ENCODE measurements at places on chromosomes 3 and 15.

GRCh38 chr15:75736256-75736655 is 23.6 kb upstream of the CSPG4 start:
- DNase-seq = no peak

GRCh38 chr15:91122296-91122695 is 22.2 kb downstream of the SV2B start:
- DNase-seq = no peak

GRCh38 chr3:24538891-24539290 is 44.2 kb upstream of the THRB start:
- no peak for DNase-seq

GRCh38 chr3:4409415-4409814 is 57.7 kb downstream of the SUMF1 start:
- no peak for DNase-seq

- DNase-seq = no peak
These were observed 445.9 kb downstream of the UNC13C start for GRCh38 chr15:54424171-54424570.

GRCh38 chr3:165502707-165503106 is 306.5 kb upstream of the SLITRK3 start:
- DNase-seq = no peak

- DNase-seq = no peak
These were observed 86.1 kb downstream of the VPS13C start for GRCh38 chr15:61974118-61974517.

DNA sequence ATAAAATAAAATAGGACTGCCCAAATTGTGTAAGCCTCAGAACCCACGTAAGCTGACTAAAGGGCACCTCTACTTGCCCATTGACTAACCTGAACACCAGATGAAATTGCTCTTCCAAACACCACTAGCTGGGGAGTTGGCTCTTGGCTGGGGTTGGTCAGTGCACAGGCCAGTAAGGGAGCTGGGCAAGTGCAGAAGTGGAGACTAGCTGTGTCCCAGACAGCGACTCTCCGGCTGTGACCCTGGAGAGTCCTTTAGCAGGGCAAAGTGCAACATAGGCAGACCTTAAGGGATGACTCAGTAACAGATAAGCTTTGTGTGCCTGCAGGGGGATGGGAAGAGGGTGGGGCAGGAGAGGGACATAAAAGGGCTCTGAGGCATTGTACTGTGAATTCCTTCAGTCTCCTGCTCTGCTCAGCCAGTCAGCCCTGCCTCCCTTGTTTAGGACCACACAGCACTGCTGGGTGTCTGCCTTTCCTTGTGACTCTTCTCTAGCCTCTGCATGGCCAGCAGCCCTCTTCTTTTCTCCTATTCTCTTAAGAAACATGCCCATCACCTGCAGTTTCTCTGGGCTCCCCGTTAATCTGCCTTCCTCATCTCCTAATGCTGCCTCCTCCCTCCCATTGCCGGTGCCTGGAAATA is 13.2 kb downstream of the NR1I2 start:
- DNase-seq = no peak

DNA sequence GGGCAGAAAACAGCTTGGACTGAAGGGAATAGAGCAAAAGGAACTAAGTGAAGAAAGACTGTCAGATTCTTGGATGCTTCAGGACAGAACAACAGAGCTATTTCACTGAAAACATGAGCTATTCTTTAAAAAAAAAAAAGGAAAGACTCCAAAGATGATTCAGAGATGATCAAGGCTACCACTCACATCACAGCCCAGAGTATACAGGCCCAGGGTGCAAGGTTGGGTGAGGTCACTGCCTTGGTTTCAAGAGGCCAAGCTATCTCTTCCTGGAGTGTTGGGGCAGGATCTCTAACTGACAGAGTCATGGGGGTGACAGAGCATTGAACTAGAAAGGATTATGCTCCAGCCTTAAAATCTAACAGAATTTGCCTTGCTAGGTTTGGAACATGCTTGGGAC is 118.1 kb downstream of the AGBL1 start:
- no peak for DNase-seq

DNA sequence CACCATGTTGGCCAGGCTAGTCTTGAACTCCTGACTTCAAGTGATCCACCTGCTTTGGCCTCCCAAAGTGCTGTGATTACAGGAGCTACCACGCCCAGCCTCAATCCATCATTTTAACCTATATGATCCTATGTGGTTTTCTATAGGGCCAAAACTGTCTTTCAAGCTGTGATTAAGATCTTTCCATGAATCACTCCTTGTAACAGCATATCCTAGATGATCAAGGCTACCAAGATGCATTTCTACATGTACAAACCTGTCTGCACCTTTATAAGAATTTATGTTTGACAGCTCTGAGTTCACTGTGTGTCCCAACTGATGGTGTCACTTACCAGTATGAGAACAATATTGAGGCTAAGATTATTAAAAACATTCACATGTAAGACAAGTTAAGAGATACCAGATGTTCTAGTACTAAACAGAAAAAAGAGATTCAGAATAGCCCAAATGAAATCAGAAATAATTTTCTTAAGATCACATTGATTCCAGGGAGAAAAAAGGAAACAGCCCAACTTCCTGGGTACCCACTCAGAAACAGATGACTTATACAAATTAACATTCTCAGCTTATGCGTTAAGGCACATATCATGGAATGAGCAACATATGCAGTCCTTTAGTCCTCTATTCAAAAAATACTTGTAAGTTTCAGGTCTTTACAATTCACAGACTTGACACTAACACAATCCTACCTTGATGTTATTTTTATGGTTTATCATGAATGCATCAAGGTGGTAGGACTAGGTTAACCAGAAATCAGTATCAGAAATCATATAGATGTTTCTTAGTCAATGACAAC is 24.8 kb upstream of the PPIB start:
- DNase-seq = no peak

- DNase-seq = no peak
These were observed 244.2 kb upstream of the ST8SIA2 start for GRCh38 chr15:92149465-92149864.

DNA sequence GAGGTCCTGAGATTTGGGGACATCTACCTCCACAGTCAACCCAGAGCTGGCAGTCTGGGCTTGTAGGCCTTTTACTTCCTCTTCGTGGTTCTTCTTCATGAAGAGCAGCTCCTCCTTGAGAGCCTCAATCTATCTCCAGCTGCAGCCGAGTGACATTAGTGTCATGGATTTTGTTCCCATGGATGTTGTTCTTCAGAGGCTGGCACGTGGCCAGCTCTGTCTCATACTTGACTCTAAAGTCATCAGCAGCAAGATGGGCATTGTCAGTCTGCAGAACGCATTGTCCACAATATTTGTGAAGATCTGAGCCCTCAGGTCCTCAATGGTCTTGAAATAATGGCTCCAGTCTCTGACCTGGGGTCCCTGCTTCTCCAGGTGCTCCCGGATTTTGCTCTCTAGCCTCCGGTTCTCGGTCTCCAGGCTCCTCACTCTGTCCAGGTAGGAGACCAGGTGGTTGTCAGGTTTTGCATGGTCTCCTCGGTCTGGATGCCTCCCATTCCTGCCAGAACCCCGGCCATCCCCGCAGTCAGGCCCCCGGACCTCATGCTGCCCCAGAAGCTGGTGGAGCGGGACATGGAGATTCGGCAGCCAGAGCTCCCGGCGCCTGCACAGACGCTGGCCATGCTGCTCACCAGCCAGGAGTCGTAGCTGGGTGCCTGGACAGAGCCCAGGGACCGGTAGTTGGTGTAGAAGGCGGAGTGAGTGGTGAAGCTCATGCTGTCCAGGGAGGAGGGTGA is 3.4 kb upstream of the CCNL1 start:
- no peak for DNase-seq

- no peak for DNase-seq
These were observed 16.3 kb upstream of the TRAT1 start for GRCh38 chr3:108806316-108806715.

GRCh38 chr3:27596334-27596841 is 112.2 kb upstream of the SLC4A7 start:
- DNase-seq = peak; percentile 51

- DNase-seq = no peak
These were observed 294.9 kb upstream of the SGO1 start for GRCh38 chr3:20480786-20481365.

DNA sequence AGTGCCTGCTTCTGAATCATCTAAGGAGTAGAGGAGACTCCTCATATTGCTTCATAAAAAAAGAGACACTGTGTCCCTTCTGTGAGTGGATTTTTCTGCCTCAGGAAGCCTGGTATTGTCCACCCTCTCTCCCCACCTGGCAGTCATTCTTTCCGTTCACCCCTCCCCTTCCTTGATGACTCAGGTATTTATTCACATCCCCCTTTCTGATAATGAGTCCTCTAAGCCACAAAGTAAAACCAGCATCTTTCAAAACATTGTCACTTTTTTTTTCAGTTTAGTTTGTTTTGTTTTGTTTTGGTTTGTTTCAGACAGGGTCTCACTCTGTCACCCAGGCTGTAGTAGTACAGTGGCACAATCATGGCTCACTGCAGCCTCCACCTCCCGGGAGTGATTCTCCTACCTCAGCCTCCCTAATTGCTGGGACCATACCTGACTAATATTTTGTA is 65.2 kb upstream of the UBE2E1 start:
- no peak for DNase-seq

- no peak for DNase-seq
These were observed 1260.4 kb upstream of the ALCAM start for GRCh38 chr3:104106276-104106675.

DNA sequence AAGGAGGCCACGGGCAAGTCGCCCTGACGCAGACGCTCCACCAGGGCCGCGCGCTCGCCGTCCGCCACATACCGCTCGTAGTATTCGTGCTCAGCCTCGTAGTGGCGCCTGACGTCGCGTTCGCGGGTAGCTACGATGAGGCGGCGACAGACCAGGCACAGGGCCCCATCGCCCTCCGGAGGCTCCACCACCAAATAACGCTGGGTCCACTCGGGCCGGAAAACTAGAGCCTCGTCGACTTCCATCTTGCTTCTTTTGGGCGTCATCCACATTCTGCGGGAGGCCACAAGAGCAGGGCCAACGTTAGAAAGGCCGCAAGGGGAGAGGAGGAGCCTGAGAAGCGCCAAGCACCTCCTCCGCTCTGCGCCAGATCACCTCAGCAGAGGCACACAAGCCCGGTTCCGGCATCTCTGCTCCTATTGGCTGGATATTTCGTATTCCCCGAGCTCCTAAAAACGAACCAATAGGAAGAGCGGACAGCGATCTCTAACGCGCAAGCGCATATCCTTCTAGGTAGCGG is at the start of gene EPM2AIP1:
Gene EPM2AIP1 (minus strand): TSS at position 326 of the 520 bp plus-strand sequence. CDS start 54 bp downstream, at position 272.
- no peak for DNase-seq

DNA sequence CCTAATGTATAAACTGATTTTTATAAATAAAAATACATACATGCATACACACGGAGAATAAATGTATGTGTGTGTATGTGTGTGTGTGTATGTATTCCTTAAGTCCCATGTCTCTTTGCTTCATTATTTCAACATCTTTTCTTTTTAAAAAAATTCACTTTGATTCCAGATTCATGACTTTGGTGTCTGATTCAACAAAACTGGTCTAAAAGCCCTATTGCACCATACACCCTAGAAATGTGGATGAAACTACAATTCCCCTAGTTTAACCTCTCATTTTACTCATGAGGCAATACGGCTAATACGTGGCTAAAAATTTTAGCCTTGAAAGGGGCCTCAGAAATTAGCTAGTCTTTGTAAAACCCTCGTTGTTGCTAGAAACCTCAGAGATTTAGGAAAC is 228.1 kb downstream of the ADAMTS9 start:
- DNase-seq = no peak

DNA sequence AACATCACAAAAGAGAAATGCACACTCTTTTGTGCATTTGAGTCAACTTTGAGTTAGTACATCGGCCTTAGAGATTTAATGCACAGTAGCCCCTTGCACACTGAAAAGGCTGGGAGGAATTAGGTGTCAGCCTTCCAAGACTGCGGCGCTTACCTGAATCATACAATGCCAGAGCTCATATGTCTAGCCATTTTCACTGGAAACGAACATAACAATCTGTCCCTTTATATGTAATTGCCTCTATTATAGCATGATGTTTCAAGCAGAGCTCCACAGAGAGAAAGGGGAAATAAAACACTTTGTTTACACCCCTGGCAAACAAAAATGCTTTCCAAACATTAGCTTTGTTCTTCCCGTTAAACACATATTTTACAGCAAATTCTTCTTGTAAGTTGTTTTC is 315.7 kb upstream of the SLCO3A1 start:
- DNase-seq = no peak

DNA sequence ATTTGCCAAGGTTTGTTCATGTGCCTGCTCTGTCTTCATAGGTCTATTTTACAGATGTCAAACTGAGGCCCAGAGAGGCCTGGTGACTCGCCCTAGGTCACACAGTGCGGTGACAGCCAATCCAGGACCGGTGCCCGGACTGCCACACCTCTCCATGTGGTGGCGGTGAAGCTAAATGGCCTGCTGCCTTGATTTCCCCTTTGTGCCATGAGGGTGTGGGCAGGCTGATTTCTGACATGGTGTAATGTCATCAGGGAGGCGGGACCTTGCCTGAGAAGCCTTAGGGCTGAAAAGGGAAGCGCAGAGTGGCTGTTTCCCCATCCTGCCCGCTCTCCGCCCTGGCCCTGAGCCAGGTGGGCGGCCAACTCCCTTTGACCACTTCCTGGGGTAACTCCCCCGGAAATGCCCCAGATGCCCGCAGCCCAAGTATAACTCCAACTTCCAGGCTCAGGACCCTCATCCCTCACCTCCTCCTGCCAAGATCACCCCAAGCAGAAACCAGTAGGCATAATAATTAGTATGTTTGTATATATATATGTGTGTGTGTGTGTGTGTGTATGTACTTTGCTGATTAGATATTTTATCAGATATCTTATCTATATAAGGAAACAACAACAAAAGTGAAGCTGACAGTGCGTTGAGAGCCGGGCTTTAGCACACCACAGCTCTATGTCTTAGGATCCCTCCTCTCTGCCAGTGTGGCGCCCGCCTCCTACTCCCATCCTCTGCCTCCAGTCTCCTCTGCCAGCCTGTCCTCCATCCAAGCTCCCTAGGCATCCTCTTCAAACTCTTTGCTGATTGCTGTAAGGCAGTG is 63.9 kb downstream of the IQSEC1 start:
- peak; percentile 90 for DNase-seq

DNA sequence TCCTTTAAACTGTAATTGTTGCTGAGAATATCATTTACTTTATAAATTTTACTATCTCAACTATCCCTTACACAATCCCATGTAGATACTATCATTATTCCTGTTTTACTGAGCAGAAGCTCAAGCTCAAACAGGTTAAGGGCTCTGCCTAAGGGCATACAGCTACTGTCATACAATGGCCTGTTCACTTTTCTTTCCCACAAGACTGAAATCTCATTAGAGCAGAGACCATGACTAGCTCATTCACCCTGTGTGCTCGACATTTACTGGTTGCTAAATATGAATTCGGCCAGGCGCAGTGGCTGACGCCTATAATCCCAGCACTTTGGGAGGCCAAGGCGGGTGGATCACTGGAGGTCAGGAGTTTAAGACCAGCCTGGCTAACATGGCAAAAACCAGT is 1.6 kb upstream of the MESP2 start:
- DNase-seq = no peak

Data from B cell (primary cell).